ENCODE measurements at places on chromosomes 2 and 18.

- no peak for DNase-seq
Observed at GRCh38 chr2:40032650-40033319, 253.7 kb upstream of the THUMPD2 start.

- no peak for DNase-seq
Observed at GRCh38 chr2:1718339-1719220, 25.7 kb downstream of the PXDN start.

DNA sequence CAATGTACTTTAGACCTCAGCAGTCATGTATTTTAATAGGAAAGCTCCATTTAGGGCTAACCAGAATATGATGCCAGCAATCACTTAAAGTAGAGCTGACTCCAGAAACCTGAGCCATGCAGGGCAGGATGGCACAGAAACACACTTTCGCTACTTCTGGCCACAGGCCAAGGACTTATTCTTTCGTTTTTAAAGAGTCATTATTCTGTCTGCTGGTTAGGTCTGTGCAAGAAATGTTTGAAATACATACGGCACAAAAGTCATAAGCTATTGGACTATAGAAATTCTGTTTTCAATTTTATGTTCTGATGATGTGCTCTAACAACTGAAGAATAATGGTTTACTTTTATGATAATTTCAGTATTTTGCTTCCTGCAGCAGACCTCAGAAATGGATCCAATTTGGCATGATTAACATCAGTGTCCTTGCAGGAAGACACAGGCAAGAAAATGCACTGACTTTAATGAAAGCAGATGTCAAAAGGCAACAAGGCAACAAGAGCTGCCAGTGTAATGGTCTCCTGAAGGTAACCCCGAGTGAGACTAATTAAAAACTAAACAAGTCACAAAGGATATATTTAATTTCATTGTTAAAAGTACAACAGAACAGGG, 114.4 kb upstream of the CHRNA1 start:
- no peak for DNase-seq

DNA sequence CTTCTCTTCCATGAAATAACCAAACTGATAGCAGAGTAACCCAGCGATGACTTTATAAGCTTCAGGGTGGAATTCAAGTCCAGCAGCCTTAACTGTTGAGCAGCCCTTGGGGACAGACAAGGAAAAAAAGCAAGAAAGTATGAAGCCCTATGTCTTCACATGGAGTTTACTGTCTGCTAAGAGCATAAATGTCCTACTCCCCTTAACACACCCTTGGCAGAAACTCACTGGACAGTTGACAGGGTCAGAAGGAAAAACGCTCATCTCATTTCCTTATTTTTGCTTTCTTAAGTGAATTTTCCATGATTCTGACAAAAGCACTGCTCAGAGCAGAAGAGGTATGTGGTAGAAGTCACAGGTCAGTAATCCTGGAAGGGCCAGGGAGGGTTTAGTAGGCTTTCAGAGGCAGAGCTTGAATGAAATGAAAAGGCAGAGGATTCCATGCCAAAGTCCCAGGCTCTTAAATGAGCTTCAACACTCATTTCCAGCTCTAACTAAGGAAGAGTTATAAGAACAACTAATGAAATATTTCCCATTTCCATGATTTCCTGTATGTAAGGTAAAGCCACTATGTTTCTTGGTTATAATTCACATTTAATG, 683.3 kb upstream of the KLHL29 start:
- no peak for DNase-seq

GRCh38 chr2:95667480-95667879, 75.7 kb downstream of the TRIM43 start:
- DNase-seq, result no peak

DNA sequence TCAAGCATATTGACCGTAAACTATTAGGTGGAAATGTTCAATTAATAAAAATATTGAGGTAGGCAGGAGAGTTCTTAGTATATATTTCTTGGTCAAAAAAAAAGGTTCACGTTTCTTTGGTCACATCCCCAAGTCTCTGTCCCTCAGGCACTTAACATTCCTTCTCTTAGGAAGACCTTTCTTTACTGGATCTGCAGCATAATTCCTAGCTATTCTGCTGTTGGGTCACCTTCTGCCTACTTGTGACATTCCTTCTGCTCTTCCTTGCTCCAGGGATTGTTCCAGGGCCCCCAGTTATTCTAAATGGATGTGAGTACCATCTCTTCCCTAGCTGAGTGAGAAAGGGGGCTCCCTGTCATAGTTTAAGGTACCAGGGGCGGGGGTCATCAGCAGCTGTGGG, 4.2 kb downstream of the UGP2 start:
- no peak for DNase-seq

GRCh38 chr2:165544897-165545296, 75.4 kb downstream of the CSRNP3 start:
- no peak for DNase-seq

DNA sequence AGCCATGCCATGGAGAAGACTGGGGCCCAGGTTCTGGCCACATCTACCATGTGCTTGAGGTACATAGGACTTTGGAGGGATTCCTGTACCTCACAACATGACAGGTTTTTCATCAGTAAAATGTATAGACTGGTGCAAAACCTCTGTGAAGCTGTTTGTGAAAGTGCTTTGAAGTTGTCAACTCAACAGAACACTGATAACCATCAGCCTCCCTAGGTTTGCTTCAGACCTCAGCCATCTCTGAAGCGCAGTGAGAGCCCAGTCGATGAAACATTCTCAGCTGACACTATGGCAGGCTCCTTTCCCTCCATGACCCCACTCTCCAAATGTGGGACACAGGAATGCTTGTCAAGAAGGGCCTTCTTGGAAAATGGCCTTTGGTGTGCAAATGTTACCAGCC, 38.6 kb downstream of the STK25 start:
- no peak for DNase-seq

DNA sequence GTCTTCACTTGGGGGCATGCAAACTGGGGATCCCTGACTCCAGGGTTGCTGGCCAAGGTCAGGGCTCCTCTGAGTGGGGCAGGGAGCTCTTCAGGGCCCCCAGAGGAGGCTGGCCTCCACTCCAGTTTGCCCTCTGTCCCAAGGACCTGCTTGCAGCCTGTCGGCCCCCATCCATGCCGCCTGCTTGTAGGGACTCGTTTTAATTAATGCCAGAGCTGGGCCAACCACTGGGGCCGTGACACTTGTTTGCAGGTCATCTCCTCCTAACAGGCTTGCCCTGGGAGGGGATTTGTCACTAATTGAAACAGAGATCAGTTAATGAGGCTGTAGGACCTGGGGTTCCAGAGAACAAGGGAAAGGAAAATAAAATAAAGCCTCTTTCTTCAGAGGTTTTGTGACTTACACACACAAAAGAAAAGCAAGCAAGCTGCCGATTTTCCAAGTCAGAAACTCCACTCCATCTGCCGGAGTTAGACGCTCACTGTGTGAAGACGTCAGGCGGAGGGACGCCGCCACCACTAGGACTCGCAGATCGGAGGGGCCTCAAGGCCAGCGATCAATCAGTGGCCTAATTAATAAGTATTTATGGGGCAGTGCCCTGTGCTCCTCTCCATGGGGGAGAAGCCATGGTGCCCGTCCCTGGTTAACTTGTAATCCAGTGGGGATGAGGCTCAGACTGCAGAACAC, 75.9 kb downstream of the SFXN5 start:
- no peak for DNase-seq

DNA sequence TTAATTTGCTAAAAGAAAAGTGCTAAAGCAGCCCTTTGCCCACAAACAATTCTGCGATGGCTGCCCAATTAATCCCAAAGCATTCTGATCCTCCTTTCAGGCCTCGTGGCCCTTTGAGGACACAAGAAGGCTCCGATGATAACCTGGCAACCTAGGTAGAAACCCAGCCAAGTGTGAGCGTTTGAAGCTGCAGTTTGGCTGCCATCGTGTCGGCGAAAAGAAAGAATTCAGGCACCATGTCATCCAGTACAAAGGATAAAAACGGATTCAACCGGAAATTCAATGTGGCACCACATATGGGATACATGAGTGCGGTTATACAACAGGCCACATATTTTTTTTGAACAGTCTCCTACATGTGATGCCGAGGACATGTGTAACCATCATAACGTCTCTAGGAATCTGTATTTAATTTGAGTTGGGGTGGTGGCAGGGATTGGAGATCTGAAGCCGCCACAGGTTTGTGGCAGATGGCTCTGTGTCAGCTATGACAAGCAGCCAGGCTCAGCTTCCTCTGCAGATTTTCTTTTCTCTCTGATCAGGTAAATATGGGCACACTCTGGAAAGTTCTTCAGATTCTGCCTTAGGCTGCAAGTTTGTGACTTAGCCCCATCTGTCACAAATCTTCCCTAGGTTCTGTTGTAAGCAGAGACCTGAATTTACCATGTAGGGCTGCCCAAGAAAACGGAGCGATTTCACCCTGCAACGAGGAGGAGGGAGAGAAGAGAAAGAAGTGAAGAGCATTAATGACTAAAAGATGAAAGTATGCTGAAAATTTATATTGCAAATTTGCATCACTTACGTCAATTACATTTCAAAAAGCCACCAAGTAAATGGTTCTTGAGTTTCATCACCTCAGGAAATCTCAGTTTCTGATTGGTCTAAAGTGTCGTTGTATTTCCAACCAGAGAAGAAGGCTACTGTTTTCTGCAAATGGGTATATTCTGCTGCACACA, 573.2 kb downstream of the ZEB2 start:
- DNase-seq, result no peak

DNA sequence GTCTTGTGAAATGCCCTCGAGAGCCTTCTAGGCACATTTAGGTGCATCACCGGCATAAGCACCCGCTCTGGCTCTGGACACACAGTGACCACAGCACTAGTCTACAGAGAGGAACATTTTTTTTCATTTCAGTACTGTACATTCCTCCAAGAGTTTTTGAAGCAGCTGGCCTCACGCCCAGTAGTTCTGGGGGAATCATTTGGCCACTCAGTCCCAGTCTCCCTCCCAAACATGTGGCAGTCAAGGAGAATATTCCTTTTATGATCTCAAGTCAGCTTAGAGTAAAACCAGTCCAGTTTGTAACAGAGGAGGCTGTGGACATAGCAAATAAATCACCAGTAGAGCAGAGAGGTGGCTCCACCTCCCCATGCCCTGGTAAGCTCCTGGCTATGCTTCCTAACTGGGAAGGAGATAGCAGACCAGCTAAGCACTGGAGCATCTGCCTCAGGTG, 48.1 kb downstream of the KCNE4 start:
- no peak for DNase-seq

DNA sequence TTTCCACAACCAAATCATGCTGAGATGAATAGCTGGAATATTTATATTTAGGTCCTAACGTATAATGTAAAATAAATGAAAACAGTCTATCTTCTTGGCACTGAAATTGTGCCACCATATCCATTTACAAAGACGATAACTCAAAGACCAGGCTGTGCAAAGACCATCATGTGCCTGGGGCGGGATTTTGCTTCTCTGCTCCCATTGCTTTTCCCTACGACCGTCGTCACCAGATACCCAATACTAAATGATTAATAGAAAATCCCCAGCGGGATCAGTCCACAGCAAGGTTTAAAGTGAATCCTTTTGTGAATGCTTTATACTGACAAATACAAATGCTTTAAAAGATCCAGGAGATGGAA, 194.3 kb upstream of the ARL4C start:
- no peak for DNase-seq

- no peak for DNase-seq
Observed at GRCh38 chr2:215737477-215737876, 275.9 kb downstream of the MREG start.

DNA sequence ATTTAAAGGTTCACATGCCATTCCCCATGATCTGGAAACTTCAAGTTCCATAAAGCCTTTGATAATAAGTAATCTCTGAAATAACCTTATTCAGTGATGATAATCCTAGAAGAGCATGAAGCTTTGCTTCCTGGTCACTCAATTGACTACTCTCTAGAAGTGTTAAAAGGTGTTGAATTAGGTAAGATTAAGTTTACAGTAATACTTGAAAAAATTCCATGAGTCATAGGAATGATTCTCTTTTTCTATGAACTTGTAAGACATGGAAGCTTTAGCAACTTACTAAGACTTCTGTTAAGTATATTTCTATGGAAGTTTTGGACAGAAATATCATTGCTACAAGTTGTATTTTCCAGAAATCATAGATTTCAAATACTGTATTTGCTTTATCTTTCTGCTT, 100.6 kb downstream of the MYO1B start:
- DNase-seq, result no peak

- DNase-seq, result no peak
Observed at GRCh38 chr2:9030841-9031240, 27.4 kb upstream of the MBOAT2 start.

- no peak for DNase-seq
Observed at GRCh38 chr2:233833345-233833744, 21.0 kb downstream of the HJURP start.

DNA sequence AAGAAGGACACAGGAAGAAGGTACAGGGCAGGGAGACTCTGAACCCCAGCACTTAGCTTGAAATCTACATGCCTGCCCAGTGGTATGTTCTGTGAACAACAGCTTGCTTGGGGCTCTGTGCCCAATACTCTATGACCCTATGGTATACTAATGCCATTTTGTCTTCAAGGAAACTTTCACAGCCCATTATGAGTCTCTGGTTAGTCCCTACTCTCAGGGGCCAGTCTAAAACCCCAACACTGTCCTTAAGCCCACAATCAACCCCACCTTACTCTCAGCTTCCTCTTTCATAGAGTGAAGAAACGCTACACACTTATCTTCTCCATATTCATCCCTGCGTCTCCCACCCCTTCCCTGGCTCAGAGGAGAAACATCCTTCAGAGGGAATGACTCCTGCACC, 16.0 kb downstream of the NEB start:
- DNase-seq, result no peak

DNA sequence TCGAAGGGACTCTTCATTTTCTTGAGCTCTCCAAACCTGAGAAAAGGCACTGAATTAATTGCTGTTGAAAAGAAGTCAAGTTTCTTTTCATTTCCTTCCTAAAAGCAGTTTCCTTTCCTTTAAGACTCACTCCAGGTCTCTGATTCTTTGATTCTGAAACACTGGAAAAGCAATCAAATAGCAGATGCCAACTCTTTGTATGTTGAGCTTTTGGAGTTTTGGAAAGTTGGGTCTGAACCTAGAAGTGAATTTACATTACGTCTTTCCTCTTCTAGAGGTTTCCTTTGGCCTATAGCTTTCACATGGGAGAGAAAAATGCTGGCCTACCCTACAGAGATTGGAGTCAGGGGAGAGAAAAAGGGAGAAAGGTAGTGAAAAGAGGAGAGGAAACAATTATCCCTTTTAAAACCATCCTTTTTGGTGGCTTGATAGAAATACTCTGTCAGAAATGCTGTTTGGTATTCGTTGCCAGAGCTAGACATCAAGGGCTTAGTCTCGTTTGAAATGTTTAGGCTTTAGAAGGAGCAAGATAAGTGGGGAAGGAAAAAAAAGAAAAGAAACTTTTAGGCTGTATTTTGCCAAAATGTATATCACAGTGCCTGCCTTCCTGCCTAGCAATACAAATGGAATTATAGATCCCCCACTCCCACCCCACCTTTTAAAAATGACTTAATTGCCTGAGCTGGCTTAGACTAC, 187.7 kb downstream of the PRPF40A start:
- DNase-seq, result no peak

- DNase-seq, result no peak
Observed at GRCh38 chr18:26460449-26461091, 87.8 kb downstream of the KCTD1 start.

- DNase-seq, result no peak
Observed at GRCh38 chr2:52264488-52264887, 1232.6 kb upstream of the NRXN1 start.
